ENCODE measurements at places on chromosomes 11 and 22.
A peak's percentile ranks its signal among the peaks of the same experiment; 100 is the strongest.

DNA sequence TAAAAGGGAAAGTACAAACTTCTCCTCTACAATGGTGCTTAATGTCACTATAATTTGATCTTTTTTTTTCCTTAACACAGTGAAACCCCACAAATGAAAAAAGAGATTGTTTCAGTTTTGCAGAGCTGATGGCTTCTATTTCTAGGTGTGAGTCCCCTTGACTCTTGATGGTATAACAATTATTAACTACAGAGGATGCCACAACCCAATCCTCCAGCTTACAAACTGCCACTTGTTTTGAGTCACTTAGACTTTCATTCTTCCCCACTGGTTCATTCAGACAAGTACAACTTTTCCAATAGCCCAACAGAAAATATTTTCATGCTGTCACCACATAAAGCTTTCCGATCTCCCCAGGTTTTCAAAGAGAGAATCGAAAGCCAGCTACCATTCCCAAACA lies 812.2 kb downstream of the LRRC4C start:
- no peak for DNase-seq

- DNase-seq, result no peak
Measured at GRCh38 chr22:36865346-36865745, 4.5 kb downstream of the NCF4 start.

- DNase-seq, result no peak
Measured at GRCh38 chr11:11588891-11589290, 32.9 kb downstream of the GALNT18 start.

DNA sequence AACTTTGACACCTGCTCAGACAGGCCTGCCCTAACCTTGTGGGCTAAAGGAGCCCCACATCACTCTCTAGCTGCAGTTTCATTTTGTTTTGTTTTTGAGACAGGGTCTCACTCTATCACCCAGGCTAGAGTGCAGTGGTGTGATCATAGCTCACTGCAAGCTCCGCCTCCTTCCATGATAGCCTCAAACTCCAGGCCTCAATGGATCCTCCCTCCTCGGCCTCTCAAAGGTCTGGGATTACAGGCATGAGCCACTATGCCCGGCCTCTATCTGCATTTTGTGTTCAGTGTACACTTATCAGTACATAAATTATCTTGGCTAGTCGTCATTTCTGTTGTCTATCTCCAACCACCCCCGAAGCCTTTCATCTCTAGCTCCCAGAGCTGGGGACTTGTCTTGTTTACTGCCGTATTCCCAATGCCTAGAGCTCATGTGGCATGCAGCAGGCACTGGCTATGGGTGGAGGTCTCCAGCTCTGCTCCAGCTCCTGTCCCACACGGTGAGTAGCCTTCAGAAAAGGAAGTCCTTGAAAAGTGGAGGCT lies 22.1 kb upstream of the PEX26 start:
- no peak for DNase-seq

GRCh38 chr22:29821291-29822016 lies 16.6 kb downstream of the ASCC2 start:
- DNase-seq, result no peak

- peak; percentile 52 for DNase-seq
Measured at GRCh38 chr11:2301631-2302305, at the start of the genes C11orf21 and TSPAN32. TSS of gene C11orf21 (minus strand) at chr11:2301918. CDS start at chr11:2301808, 110 bp downstream. TSS of gene TSPAN32 (plus strand) at chr11:2302013. CDS start at chr11:2302150, 137 bp downstream.

GRCh38 chr11:79956061-79956460 lies 515.2 kb upstream of the TENM4 start:
- no peak for DNase-seq

DNA sequence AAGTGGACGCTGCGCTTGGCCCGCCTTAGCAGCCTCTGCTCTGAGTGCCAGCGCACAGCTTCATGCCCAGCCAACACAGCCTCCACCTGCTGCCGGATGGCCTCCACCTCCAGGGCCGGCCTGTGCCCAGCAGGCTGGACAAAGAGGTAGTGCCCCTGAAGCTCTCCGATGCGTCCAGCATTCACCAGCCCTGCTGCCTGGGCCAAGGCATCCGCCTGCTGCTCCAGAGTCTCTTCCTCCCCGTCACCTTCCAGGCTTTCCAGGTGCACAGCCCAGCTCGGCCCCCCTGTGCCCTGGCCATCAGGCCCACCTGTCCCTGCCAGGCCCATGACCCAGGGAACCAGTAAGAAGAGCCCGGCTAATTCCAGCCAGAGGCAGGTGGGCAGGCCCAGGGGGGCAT lies 2.5 kb downstream of the PCSK7 start:
- no peak for DNase-seq

DNA sequence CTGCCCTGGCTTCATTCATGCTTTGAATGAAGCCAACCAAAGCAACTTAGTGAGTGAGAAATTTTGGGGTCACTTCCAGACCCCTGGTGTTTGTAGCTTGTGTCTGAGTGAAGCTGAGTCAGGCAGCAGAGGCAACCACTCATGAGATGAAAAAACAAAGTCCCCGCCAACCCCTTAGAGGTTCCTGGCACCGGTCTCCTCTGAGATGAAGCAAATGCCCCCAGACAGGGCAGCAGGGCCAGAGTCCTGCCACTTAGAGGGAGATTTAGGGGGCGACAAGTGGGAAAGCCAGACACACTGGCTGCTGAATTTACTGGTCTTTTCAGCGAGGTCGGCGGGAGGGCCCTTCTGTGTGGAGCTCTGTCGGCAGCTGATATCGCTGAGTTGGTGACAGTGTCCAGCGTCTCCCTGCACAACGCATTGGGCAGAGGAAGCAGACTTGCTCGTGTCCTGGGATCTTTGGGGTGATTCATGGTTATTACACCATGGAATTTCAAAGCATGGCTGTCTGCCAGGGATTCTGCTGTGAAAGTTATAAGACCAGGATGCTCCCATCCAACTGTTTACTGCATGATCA lies 482.6 kb downstream of the MIAT start:
- no peak for DNase-seq

- no peak for DNase-seq
Measured at GRCh38 chr11:118856314-118856713, 27.4 kb upstream of the CXCR5 start.

DNA sequence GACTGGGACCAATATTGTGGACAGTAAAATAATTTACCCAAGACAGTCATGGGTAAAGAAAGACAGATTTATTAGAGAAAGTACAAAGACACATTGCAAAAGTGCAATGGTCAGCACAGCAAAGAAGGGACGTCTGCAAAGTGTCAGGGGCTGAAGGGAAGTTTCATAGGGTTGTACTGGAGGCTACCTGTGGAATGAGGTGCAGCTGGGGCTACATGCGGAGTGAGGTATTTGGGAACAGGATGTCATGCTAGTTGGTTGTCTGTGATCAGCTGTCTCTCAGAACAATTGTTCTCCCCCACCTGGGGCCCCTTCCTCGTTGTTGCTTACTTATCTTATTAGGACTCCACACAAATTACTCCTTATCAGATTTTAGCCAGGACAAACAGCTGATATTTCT lies 11.4 kb upstream of the APOL3 start:
- no peak for DNase-seq

DNA sequence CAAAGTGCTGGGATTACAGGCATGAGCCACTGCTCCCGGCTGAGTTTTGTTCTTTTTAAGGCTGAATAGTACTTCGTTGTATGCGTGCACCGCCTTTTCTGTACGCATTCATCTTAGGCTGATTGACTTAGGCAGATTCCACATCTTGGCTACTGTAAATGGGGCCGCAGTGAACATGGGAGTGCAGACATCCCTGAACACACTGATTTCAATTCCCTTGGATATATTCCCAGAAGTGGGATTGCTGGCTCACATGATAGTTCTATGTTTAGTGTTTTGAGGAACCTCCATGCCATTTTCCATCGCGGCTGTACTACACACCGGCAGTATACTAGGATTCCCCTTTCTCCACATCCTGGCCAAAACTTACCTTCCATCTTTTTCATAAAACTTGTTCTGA lies 10.4 kb upstream of the ZNF74 start:
- DNase-seq, result no peak

- DNase-seq, result no peak
Measured at GRCh38 chr11:10725114-10725906, 25.7 kb upstream of the CTR9 start.

- DNase-seq, result no peak
Measured at GRCh38 chr11:61037441-61038093, 64.7 kb upstream of the CD5 start.

GRCh38 chr11:43738600-43739409 lies 58.3 kb downstream of the HSD17B12 start:
- DNase-seq, result no peak

- no peak for DNase-seq
Measured at GRCh38 chr11:19705936-19706335, 6.7 kb upstream of the NAV2 start.

GRCh38 chr11:8699903-8700302 lies 17.3 kb downstream of the RPL27A start:
- DNase-seq, result no peak

GRCh38 chr22:42986115-42986514 lies 28.8 kb downstream of the PACSIN2 start:
- no peak for DNase-seq

DNA sequence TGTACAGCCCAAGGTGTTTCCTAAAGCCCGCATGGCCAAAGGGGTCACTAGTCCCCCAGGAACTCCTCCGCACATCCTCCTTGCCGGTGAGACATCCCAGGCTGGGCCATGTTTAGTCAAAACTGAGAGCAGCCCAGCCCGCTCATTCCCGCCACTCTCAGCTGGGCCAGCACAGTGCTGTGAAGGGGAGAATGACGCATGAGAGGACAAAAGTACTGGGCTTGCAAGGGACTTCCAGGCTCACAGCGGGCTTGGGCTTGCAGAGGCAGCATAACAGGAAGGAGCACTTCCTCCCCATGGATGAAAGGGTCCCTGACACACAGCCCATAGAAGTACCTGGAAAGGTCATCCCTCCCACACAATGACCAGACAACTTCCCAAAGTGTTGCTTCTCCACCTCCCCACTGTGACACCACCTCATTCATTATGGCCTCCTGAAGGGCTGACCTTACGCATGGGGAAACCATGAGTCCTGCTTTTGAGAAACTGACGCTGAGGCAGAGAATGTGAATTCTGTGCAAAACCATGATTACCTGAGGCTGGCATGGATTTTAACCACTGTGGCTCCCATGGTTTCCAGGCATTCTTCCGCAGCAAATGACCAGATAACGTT lies 19.1 kb downstream of the ETS1 start:
- DNase-seq, result no peak

DNA sequence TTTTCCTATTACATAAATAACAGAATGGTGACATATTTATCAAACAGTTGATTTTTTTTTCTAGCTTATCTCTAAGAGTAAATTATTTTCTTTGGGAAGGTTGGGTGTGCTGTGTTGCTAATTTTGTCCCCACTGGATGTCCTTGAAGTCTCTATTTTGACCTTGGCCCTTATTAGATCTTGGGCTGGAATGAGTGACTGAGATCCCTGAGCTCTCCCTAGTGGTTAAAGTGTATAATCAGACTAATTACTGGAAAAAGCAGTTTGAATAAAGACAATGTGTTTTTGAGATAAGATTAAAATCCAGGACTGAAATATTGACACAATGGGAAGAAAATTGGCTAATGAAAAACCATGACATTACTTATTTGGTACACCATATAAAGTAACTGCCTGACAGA lies 56.1 kb downstream of the AASDHPPT start:
- no peak for DNase-seq

GRCh38 chr11:62444835-62445234 lies 26.0 kb downstream of the SCGB1A1 start:
- no peak for DNase-seq

GRCh38 chr11:122653916-122654585 lies 1.5 kb upstream of the UBASH3B start:
- DNase-seq, result no peak

- DNase-seq, result no peak
Measured at GRCh38 chr11:45182902-45183301, 36.5 kb downstream of the PRDM11 start.

DNA sequence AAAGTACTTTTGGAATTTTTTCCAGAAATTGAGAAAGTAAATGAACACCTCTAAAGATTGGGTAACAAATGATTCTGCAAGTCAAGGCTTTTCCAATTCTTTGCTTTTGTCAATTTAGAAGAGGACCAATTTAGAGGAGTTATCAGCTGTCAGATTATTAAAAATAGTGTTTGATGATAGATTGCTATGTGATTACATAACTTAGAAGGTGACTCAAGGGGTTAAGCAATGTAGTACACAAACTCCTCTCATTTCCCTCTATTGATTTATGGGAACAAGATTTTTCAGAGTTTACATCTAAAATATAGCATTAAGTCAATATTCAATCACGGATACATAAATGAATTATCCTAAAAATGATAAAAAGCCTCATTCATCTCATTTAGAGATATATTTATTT lies 70.3 kb downstream of the INSC start:
- DNase-seq, result no peak

- no peak for DNase-seq
Measured at GRCh38 chr11:78370406-78371172, 47.0 kb downstream of the GAB2 start.

- DNase-seq, result no peak
Measured at GRCh38 chr11:120471131-120471530, 40.4 kb upstream of the GRIK4 start.

GRCh38 chr11:107017433-107018218 lies 650 bp downstream of the GUCY1A2 start:
- DNase-seq, result no peak

DNA sequence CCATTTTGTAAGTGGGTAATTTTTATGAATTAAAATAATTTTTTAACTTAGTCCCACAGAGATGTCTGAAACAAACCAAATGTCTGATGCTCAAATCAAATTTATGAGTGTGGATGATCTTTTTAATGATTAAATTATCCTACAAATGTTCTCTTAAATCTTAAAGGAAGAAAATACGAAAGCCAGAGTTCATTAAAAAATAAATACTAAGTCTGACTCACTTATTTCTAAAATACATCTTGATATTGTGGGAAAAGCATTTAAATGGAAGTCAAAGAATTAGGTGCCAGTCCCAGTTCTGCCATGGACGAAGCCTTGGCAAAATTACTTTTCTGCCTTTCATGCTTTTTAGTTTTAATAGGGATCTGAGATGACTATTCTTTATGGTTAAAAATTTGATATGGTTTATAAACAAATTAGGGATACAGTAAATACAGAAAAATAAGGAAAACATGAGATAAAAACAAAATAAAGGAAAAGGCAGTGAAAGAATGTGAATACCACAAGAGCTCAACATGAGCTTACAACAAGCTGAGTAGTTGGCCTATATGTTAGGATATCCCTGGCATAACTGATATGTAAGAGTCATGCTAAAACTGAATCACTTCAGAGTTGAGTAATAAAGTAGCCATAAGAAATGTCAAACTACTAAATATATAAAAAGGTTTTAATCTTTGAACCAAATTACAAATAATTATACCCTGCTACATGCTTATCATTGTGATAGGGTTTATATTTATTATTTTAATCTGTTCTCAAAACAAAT lies 9.2 kb downstream of the CCDC34 start:
- no peak for DNase-seq

DNA sequence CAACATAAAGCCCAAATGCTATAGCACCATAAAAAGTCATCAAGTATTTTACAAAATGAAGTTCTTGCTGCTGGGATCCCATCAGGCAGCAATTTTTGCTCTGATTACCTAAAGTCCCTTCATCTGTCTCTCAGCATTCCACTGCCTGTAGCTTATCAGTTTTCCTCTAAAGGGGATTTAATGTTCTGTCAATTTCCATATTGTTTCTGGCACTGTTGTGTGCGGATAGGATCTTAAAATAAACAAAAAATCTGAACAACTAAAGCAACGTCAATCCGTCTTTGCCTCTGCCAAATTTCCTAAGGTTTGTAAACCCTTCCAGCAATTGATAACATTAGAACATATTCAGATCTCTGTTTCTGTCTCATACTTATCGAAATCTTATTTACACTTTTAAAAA lies 1126.3 kb upstream of the RAG2 start:
- DNase-seq, result no peak

- DNase-seq, result no peak
Measured at GRCh38 chr11:83648610-83649527, 362.7 kb upstream of the CCDC90B start.

GRCh38 chr22:30028731-30029130 lies 51.5 kb upstream of the HORMAD2 start:
- DNase-seq, result no peak
